Brain (organoid and tissue), 16 donors: ENCODE measurements at places on chromosomes 3 and 15.

DNA sequence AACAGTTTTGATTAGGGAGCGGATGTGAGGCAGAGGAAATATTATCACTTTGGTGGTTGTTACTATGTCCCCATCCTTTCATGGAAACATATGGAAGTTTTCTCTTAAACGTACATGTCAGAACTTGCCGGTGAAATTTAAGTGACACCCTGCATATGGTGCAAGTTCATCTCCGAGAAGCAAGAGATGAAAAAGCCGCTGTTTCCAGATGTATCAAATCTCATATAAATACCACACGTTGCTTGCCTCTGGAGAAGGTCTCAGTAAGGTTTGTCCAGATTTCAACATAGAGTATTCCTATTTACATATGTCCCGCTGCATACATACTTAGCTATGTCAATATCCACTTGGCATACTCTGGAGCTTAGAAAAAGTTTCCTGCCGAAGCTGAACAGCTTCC is 172.2 kb upstream of the ICE2 start:
- no peak for DNase-seq

- DNase-seq = no peak
Observed at GRCh38 chr3:96039632-96040031, 774.8 kb upstream of the EPHA6 start.

- no peak for DNase-seq
Observed at GRCh38 chr15:70281811-70282307, 184.1 kb upstream of the TLE3 start.

GRCh38 chr15:60539016-60539415 is 60.1 kb upstream of the ICE2 start:
- DNase-seq = peak; percentile 41

DNA sequence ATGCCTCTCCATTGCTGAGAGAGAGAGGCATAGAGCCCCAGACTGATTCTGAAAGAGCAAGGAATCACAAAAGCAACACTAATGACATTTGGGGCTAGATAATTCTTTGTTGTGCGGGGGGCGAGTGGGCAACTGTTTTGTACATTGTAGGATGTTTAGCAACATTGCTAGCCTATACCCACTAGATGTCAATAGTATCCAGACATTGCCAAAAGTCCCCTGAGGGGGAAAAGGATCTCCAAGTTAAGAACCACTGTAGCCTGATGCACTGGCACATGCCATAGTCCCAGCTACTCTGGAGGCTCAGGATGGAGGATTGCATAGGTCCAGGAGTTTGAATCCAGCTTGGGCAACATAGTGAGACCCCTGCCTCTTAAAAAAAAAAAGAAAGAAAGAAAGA is 22.8 kb upstream of the GOLM2 start:
- DNase-seq = no peak

GRCh38 chr3:40070816-40071215 is 238.7 kb upstream of the EIF1B start:
- no peak for DNase-seq

DNA sequence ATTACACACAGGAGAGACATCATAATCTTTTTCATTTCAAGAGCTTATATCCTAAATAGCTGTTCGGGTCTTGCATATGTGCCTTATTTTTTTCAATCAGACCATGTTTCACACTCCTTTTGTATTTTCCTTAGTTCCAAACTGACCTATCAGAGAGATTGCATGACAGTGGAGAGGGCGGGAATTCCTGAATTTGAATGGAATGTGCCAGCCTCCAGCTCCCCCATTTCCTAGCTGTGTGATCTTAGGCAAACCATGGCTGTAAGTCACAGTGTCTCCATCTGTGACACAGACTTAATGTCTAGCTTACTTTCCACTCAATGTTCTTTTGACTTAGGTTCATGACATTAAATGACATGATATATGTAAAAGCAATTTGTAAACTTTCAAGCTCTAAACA is 62.0 kb upstream of the CSTA start:
- no peak for DNase-seq

GRCh38 chr3:45362758-45363157 is 25.6 kb upstream of the LARS2 start:
- DNase-seq = no peak
